ENCODE measurements at places on chromosomes 5 and 9.

DNA sequence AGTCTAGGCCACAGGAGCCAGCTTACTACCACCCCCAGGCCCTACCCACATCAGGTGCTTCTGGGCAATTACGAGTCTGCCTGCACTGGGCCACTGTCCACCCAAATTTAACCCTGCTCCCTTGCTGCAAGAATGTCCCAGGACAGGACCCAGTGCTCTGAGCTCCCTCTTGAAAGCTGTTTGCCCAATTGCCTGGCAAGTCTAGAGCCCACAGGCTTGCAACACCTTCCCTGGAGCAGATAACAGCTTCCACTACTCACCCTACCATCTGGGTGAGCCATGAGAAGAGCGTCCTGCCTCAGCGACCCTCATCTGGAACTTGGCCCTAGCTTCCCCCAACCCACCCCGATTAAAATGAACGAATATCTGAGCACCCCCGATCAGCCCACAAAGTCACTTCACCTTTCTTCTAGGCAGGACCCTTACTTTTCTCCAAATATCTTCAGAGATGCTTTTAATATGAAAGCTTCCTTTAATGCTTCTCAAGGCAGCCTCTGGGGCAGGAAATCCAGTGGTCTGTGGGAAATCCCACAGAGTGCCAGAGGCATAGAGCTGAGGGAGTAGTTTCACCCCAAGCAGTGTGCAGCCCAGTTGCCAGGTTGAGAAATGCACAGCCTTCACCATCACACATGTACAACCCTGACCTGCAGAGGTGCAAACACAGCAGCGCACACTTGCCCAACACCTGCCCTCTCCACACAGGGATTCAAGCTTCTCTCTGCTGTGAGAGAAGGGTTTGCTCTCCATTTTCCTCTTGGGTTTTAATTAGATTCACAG, 10.6 kb downstream of the ACSL6 start:
- no peak for DNase-seq

DNA sequence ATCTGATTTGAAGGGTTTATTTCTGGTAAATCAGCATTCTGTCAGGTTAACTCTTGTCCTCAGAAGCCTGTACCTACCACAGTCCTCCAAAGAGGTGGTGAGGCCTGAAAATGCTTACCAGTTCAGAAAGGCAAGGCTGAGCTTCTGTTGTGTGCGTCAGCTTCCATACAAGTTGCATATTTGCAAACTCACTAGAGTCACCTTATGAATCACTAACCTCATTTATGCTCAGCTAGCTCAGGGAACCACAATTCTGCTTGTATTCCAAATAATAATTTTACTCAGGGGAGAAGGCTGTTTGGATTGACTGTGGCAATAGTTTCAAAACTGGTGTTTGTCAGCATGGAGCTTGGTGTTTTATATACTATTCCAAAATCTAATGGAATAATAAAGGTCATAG, 355.1 kb upstream of the RFX3 start:
- DNase-seq = no peak

- DNase-seq = no peak
Measured at GRCh38 chr5:62550103-62550502, 28.5 kb upstream of the LRRC70 start.

GRCh38 chr5:4095918-4096630, 500.4 kb downstream of the IRX1 start:
- no peak for DNase-seq

DNA sequence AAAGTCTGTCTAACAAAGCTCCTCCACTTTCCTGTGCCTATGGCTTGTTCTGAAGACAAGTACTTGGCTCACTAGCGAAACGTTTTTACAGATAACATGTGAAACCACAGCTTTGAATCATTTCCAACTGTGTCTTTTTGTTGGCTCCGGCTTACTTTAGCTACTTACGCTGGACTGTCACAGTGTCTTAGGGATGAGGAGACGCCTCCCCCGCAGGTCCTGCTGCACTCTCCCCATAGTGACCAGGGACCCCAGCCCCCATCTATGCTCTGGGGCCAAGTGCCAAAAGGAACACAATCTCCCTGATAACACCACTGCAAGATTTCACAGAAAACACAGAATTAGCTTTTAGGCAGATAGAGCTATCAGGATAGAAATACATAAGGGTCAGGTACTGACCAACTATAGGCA, 219.1 kb downstream of the ADAMTS6 start:
- DNase-seq = peak; percentile 71

- peak; percentile 35 for DNase-seq
Measured at GRCh38 chr5:15117688-15118087, 246.1 kb upstream of the ANKH start.

DNA sequence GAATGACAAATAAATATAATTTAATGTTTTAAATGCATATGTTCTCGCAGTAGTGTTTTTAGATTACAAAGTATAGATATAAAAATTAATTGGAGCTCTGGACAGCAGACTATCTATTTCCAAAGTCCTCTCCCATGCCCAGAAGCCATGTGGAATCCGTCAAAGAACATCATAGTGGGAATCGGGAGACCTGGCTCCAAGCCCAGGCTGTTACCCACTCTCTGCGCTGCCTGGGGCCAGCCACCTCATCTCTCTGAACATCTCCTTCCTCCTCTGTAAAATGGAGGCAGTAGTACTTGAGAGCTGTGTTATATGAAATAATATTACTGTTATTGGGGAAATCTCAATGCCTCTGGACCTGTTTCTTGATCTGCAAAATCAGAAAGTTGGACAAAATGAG, 58.1 kb upstream of the SLC30A5 start:
- no peak for DNase-seq
